ENCODE measurements at places on chromosomes 4 and X.
A peak's percentile ranks its signal among the peaks of the same experiment; 100 is the strongest.

DNA sequence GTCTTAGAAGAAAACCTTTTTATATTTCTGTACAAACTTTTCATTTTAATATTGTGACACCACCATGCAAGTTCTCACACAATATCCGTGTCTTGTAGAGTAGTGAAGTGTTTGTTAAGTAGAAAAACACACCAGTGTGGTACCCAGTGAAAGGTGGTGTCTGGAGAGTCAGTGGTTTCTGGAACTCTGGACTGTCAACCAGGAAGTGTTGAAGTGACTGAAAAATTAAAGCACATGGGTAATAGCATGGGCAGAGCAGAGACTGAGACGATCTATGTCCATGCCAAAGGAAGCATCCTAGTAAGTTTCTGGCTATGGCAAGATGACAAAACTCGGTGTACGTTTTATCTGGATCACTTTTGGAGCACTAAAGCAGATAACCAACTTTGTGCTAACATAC lies 22.2 kb downstream of the RAB9A start:
- no peak for DNase-seq

DNA sequence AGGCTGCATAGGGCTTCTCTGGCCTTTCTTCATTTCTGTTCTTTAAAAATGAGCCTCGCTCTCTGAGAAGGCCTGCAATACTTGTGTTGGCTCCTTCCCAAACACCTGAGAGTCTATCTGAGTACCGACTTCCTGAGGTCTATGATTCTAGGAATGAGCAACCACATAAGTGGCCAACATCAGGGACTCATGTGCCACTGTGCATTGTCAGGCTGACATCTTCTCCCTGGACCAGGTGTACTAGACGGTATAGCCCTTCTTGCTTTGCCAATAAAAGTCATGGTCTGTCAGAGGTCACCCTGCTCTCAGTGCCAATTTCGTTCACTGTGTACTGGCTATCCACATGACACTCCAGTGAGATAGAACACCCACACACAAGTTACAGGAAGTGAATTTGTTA lies 67.4 kb upstream of the EPHA5 start:
- DNase-seq, result no peak

GRCh38 chr4:168853770-168854169 lies 156.3 kb downstream of the CBR4 start:
- no peak for DNase-seq

- no peak for DNase-seq
These were observed 548 bp downstream of the NEUROG2 start for GRCh38 chr4:112515198-112516065.

GRCh38 chr4:1047976-1048772 lies 36.7 kb downstream of the FGFRL1 start:
- DNase-seq, result no peak

DNA sequence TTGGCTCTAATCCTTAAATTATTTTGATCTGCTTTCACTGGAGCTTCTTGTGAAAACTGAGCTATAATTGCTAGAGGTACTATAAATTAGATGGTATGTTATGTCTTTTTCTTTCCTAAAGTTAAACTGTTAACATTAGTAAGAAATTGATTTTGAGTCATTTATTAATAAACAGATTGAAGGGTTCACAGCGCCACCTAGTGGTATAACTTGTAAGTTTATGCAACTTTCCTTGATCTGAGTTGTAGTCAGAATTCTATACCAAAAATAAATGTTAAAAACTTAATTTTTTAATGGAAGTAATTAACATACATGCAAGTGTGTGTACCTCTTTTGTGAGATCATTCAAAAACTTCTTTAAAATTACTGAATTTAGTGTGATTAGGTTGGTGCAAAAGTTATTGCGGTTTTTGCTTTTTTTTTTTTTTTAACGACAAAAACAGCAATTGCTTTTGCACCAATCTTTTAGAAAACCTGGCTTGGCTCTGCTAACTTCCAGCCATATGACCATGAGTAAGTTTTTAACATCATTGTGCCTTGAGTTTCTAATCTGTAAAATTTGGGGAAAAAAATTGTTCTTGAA lies 151.5 kb downstream of the CENPC start:
- peak; percentile 6 for DNase-seq

DNA sequence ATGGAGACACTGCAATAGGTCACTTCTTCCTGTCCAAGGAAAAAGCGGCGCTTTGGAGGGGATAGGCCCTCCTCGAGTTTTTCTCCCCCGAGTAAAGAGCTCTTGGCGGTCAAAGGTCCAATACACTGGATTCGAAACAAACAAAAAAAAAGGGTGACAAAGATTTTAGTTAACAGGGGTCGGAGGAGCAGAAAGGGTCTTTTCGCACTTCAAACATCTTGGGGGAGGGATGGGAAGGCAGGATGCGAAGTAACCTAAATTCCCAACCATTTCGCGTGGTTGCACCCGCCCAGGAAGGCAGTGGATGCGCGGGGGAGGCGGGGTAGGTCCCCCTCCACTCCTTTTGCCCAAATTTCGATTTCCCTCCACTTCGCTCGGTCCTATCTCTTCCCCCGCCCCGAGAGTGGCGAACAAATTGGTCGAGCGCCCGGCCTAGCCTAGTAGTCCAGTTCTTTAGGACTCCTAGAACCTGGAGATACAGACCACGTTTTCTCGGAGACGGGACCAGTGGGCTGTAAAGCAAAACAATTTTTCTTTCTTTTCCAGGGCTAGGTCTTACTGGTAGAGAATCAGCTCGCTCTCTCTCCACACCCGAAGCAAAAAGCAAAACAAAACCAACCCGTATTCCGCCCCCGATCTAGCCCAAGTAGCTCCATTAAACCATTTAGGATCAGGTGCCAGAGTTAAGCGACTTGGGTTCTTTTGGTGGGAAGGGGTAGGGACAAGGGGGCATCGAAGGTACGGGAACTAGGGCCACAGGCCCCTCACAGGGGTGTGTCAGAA lies 2.0 kb upstream of the STAG2 start:
- DNase-seq, result no peak

DNA sequence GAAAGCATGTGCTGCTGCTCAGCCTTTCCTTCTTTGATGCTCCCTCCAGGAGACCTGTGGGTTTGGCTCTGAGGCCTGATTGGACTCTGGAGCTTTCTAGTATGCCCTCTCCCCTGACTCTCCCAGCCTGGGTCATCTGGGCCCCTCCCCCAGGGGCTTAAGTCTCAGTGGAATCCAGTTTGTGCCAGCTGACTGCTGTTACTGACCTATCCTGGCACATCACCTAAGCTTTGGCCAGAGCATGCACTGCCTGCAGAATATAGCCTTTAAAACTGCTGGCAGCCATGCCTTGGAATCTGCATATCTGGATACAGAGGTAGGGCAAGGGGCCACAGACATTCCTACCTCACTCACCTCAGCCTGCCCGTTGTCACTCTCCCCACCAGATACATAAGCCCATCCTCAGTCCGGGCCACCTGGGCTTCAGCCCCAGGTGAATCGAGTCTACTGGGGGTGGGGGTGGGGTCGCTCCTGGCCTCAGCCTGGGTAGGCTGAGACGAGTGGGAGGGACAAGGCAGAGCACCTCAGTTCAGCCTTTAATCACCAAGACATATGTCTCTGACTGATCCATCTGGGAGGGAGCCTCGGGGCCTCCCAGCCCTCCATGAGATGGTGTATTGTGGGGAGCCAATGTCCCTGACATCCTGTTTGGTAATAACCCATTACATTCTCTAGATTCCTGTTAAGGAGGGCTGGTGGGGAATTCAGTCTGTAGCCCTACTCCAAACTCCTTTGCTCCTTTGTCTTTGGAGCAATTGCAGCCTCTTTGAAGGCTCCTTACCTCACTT lies 61.2 kb downstream of the STARD8 start:
- DNase-seq, result no peak

GRCh38 chr4:17811078-17811603 lies 362 bp downstream of the NCAPG start:
- DNase-seq, result no peak

DNA sequence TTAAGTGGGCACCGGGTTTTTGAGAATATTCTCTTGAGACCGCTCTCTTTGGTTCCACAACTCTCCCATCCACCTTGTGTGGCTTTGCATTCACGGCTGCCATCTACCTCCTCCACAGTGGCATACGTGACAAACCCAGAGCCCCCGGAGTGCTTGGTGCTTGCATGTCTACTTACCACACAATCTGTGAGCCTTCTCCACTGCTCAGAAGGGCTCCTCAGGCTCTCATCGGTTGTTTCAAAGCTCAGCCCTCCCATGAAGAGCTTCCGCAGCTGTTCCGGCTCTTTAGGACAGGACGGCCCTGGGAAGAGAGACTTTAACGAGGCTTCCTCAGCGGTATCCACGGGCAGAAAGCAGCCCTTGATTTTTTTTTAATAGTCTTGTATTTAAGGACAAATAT lies 167.6 kb upstream of the ANK2 start:
- no peak for DNase-seq

GRCh38 chr4:158938220-158939044 lies 164.4 kb upstream of the RAPGEF2 start:
- DNase-seq, result peak; percentile 45
